Thoracic aorta (tissue), 2 donors: ENCODE measurements at places on chromosomes 7 and 10.

DNA sequence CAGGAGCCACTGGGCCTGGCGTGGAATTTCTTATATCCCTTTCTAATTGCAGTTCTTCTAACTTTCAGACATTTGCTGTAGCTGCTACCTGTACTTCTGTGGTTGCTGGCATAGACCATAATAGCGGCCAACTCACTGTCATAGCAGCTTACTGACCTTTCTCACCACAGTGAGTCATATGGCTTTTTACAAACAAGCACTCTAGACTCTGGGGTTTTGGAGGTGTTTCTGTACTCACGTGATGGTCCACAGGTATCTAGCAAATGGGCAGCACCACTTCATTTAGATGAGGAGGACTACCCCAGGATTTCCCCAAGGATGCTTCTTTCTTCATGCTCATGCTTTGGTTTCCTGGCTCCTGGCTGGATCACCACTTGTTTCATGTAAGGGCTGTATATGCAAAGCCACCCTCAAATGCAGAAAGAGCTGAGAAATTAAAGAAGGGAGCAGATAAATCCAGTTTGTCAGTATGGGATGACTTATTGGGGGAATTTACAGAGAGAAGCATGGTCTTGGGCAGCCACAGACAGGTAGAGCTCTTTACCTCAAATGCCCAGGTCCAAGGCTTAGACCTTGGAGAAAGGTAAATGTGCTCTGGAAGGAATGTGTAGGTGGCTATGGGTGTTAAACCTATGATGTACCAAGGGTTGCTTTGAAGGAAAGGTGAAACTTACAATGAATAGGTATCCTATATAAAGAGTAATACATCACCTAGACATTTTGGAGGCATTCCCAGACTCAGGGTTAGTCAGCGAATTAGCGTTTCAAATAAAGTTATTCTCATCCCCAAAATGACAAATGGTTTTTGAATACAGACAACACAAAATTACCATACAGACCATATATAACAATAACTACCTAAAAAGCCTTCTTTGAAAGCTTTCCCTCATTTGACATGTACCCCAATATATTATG, 15.9 kb upstream of the SLC25A16 start:
- no peak for DNase-seq

DNA sequence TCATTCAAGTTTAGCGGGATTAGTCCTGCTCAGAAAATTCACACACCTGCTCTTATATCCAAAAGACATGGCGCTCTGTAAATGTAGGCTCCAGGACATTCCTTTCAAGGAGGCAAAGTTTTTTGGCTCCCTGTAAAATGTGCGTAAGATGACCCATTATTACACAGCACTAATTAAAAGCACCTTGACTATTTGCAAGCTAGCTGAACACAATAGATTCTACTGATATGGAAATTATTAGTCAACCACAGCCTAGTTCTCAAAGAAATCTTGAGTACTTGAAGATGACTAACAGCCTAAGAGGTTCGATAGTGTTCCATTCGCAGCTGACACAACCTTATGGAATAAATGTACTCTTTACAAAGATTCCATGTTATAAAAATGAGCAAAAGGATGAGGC, 175.2 kb downstream of the BMPER start:
- no peak for DNase-seq

- no peak for DNase-seq
These were observed 151.4 kb downstream of the TMEM168 start for GRCh38 chr7:112638675-112639400.

DNA sequence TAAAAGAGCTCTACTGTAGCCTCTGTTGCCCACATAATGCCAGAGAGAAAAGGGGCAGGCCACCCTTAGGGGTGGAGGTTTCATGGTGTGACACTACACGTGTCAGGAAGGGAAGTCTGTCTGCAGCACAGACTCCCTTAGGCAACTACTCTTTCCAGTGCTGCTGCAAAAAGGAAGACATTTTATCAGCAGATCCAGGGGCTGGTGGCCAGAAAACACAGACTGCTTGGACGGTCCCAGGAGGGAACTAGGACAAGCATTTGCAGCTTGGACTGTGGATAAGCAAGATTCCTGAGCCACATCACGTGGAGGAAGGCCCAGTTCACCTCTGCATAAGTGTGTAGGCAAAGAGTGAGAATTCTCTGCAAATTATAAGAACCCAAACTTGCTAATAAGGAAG, 220.8 kb downstream of the FANK1 start:
- DNase-seq: no peak

GRCh38 chr7:134686786-134687185, 40.1 kb downstream of the BPGM start:
- no peak for DNase-seq

DNA sequence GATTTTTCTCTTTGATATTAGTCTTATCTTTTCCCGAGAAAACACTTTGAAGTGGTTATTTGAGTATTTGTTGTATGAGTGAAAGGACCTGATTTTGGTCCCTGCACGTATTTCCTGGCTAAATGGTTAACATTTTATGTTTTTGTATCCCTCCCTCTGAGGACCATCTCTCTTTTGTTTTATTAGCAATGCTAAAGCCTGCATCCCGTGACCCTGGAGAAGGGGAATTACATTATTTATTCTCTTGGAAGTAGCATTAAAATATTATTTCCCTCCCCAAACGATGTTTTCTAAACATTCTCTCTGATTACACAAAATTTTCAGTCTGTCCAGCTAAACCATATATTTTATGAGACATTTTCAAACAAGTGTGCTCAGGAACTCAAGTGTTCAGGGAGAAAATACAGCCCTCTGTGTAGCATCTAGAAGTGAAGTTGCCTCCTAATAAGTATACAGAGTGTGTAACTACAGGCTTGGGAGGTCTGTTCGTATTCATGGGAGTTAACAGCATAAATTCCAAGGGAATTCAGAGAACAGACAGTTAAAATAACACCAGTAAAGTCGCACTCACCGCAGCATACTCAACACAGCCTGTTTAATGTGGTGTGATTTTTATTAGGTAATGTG, 163.8 kb upstream of the NPVF start:
- no peak for DNase-seq

DNA sequence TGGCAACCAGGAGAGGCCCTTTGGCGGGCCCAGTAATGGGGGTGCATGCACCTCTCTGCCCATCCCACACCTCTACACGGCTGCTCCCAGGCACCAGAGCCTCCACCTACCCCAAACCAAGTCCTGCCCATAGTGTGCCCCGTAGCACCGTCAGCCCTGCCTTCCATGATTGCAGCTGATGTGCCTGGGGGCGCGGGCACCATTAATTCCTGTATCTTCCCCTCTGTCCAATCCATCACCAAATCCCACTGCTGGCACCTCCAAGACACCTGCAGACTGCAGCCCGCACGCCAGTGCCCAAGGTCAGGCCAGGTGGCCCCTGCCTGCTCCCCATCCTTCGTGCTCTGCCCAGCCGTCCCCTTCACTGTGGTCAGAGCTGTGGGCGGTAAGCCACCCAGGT, 533.0 kb downstream of the PTPRN2 start:
- DNase-seq: no peak

DNA sequence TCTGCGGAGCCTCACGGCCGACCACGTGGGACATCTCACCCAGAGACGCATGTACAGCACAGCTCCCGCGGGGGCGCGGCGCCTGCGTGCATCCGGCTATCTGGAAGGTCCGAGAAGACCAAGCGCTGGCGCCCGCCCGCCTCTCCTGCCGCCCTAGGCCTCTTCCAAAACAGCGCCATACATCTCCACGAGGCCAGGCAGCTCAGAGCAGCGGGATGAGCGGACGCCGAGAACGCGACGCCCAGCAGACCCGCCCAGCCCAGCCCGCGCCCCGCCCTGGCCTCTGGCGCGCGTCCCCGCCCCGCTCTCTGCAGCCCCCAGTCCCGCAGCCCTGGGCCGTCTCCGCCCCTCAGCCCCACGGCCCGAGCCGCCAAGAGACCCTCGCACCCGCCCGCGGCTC, 20.3 kb upstream of the LANCL2 start:
- DNase-seq: no peak

- no peak for DNase-seq
These were observed 46.1 kb upstream of the ANLN start for GRCh38 chr7:36343548-36343947.

DNA sequence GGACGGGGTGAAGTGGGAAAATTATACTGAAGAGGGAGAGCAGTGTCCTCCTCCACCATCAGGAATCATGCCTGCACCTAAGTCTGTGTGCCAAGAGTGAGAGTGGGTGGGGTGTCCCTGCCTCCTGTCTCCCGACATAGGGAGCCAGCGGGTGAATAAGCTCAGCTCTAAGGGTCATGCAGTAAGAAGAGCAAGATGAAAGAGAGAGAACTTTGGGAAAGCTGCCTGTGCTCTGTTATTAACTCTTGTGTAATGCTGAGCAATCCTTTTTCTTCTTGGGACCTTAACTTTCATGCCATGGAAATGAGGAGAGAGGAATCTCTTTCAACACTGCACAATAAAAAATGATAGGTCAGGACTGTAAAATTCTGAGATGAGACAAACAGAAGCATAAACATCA, 7.9 kb upstream of the TCAF1 start:
- DNase-seq: no peak

- DNase-seq: no peak
These were observed 4.5 kb upstream of the DGKI start for GRCh38 chr7:137850972-137851945.

DNA sequence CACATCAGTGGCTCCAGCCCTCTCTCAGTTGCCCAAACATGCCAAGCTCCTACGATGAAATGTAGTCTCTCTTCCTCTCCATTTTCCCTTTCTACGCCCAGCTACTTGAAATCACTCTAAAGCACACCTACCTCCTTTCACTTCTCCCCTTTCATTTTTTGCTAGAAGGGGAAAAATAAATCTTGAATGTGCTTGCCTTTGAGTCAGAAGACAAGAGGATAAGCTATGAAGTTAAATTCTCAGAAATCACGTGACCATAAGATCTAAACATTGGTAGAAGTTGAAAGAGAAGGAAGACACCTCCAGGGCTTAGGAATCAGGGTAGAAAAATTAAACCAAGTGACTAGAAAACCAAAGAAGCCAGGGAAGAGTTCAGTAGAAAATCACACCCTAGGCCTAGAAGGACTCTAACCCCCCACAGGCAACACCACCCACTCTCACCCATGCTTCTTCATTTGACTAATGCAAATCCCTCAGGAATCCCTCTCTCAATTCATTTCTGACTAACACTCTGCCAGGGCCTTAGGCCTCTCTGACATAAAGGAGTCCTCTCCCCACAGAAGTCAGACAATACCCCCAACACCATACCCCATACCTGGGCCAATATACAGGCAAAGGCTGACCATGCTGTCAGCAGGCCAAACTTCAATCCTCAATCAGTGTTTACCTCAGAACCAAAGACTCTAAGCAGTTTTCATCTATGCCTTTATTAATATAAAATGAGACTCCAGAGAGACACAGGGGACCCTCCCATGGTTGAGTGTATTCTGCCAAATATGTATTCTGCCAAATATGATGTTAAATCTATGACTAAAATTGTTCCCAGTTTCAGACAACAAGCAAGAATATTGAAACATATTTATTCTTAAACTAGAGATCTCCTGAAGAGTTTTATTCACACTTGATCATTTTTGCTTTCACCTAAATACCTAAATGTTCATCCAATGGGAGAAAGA, 84.8 kb downstream of the ELMO1 start:
- DNase-seq: no peak

- DNase-seq: no peak
These were observed 87.9 kb upstream of the RNF148 start for GRCh38 chr7:122790591-122790990.

DNA sequence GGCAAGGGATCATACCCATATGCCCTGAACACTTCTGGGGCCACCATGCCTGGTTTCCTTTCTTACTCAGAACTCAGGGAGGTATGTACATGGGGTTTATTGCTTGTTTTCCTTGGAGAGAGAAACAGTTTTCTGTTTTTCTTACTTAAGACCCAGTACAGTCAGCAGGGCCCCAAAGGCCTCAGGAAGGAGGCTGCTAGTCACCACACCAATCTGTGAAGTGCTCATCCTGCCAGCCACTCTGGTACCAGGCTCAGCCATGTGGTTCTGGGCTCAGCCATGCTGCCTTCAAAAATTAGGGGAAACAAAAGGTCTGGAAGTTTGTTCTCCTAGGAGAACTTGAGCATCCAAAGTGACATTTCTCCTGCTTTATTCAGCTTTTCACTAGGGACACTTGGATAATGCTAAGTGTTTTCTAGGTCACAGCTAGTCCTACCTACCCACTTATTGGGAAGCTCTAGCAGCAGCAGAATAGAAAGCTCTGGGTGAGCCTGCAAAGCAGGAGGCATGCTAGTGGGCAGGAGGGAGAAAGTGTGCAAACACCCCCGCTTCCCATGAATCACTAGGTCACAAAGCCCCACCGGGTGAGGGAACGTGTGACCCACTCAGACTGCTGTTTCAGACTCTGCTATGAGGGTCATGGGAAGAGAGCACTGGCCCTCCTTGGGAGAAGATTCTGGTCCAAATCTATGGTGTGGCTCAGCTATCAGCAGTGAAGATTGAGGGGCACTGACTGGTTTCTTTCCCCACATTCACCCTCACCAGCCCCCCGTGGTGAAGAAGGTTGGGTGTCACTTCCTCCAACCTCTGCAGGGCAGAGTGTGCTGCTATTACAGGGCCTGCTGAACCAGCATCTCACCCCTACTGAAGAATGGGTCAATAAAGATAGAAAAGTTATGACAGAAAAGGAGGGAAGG, 23.9 kb downstream of the NUDCD3 start:
- DNase-seq: no peak

GRCh38 chr10:129741978-129742741, 221.9 kb downstream of the EBF3 start:
- no peak for DNase-seq

DNA sequence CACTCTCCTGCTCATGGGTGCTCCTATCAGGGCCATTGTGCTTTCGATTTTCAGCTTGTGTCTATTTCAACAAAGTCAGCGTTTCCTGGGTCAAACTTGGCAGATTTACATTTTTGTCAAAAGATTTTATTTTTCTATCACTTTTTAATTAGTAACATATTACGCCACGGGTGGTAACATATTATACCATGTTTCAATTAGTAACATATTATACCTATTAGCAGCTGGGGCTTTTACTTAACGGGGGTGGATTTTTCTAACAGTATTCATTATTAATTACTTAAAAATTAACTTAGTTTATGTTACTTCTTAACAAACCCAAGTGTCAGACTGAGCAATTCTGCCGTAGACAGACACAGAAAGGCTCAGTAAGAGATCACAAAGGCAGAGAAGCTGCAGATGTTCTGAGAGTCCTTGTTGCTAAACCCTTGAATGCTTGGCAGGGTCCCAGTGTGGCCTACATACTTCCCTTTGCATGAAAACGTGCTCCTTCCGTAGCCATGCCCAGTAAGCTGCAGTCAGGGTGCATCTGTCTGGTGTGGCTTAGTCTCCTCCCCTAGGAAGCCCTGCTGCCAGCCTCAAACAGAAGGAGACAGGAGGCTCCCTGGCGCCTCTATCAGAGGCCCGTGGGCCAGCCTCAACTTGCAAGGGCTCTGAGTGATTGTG, 263.1 kb upstream of the CXCL12 start:
- no peak for DNase-seq

DNA sequence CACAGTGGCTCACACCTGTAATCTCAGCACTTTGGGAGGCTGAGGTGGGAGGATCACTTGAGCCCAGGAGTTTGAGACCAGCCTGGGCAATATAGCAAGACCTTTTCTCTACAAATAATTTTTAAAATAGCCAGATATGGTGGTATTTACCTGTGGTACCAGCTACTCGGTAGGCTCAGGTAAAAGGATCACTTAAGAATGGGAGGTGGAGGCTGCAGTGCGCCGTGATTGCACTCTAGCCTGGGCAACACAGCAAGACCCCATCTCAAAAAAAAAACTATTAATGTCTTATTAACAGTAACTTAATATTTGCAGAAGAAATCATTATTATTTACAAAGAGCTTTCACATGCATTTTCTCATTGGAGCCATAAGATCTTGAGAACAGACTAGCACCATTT, 103.6 kb downstream of the SGMS1 start:
- DNase-seq: no peak

GRCh38 chr7:74058486-74058885, 25.1 kb upstream of the LIMK1 start:
- no peak for DNase-seq
